RPMI8226 (cell line): ENCODE measurements at places on chromosomes 7 and 10.

GRCh38 chr10:104329735-104330134, 8.5 kb downstream of the ITPRIP start:
- DNase-seq, result no peak

- DNase-seq, result no peak
Measured at GRCh38 chr10:470339-471003, 219.0 kb downstream of the DIP2C start.

DNA sequence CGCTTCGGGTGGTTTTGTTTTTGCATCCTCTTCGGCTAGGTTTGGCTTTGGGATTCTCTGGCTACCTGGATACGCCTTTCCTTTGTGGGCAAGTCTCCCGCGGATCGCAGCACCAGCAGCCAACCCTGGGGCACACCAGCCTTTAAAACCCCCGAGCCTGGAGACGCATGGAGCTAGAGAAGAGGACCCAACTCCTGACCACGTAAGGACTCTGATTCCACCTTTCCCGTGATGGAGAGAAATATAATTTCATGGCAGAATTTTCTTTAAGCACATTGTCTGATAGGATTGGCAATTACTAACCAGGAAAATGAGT, 535.4 kb upstream of the GALNT17 start:
- DNase-seq, result no peak

- DNase-seq, result no peak
Measured at GRCh38 chr10:94706089-94706488, 22.6 kb downstream of the CYP2C18 start.

DNA sequence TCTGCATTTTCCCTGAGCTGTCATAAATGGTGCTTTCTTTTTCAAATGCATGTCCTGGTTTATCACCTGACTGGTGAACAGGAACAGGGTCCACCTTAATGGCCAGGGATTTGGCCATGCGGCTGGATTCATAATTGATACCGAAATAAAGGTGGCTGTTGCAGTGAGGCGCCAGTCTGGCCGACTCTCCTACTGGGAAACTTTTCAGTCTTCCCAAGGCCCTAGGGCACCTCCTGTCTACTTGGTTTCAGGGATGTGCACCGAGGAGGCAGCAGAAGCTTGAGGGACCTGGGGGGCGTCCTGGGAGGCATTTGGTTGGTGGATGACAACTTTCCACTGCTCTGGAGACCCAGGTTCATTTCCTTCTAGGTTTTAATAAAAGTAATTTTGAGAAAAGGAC, 46.4 kb upstream of the FIGNL1 start:
- DNase-seq, result no peak
